Uterine smooth muscle cell (primary cell): ENCODE measurements at places on chromosomes 3 and 15. TPM values are rescaled to one million over a fixed set of nuclear protein-coding genes. Genes with fewer than 3 reads are reported as not detected.

The PRKCD gene
- 4.2 and 5.9 TPM in 2 replicates for total RNA-seq

The PAK6 gene
- total RNA-seq = under 0.01 TPM in 2 replicates

The ALDH1L1 gene
- total RNA-seq = 0.25 TPM in 1 of 2 replicates, not detected in the other

The SST gene
- total RNA-seq = not detected in 2 replicates

The MST1R gene
- 0.25 and 0.33 TPM in 2 replicates for total RNA-seq

The ZNF501 gene
- total RNA-seq = 7.1 and 8.1 TPM in 2 replicates

The ARL14 gene
- total RNA-seq = not detected in 2 replicates

The CD86 gene
- total RNA-seq = under 0.01 TPM in 1 of 2 replicates, not detected in the other

The C3orf80 gene
- total RNA-seq = 1.7 and 4.9 TPM in 2 replicates

The SLC22A13 gene
- total RNA-seq = 0.22 and 0.25 TPM in 2 replicates

The HMCES gene
- total RNA-seq = 20.6 and 33.1 TPM in 2 replicates

The GUCA1C gene
- not detected in 2 replicates for total RNA-seq

The RFTN1 gene
- 27.8 and 31.4 TPM in 2 replicates for total RNA-seq

The HYAL1 gene
- 0.50 and 0.66 TPM in 2 replicates for total RNA-seq

The PRSS50 gene
- 0.12 TPM in 1 of 2 replicates, not detected in the other for total RNA-seq

The SPTSSB gene
- under 0.01 and 20.3 TPM in 2 replicates for total RNA-seq

The CLDN18 gene
- 0.12 TPM in 1 of 2 replicates, not detected in the other for total RNA-seq

The CPA3 gene
- not detected in 2 replicates for total RNA-seq

The CRYGS gene
- 1.00 and 2.1 TPM in 2 replicates for total RNA-seq

The ACKR4 gene
- total RNA-seq = 1.5 and 2.1 TPM in 2 replicates

The TTLL13 gene
- 0.12 TPM in 1 of 2 replicates, not detected in the other for total RNA-seq

The C15orf62 gene
- not detected in 2 replicates for total RNA-seq

The EPB42 gene
- not detected in 2 replicates for total RNA-seq

The GPR27 gene
- total RNA-seq = 0.11 and 0.12 TPM in 2 replicates

The SKOR1 gene
- total RNA-seq = 0.11 and 0.12 TPM in 2 replicates

The PLCL2 gene
- 10.6 and 11.1 TPM in 2 replicates for total RNA-seq

The FETUB gene
- not detected in 2 replicates for total RNA-seq

The WDR93 gene
- under 0.01 TPM in 2 replicates for total RNA-seq

The FRMD5 gene
- total RNA-seq = 11.1 and 12.4 TPM in 2 replicates

The TTBK2 gene
- 7.4 and 13.5 TPM in 2 replicates for total RNA-seq
